Astrocyte (in vitro differentiated cells and primary cell): ENCODE measurements at places on chromosomes 5 and 9. TPM values are rescaled to one million over a fixed set of nuclear protein-coding genes. Genes with fewer than 3 reads are reported as not detected.

AK8 gene
- total RNA-seq = 0.27 and 0.84 TPM in 2 replicates

- no peak for DNase-seq
- H3K27ac ChIP-seq = no peak overlapping the region
- H3K27me3 ChIP-seq = no peaks in the 10 kb centered on the region
- H3K4me3 ChIP-seq = no peak overlapping the region
Measured at GRCh38 chr9:98007251-98007928, 24.2 kb downstream of the ANP32B start.

SV2C gene
- total RNA-seq = 0.05 TPM in 2 replicates

DNA sequence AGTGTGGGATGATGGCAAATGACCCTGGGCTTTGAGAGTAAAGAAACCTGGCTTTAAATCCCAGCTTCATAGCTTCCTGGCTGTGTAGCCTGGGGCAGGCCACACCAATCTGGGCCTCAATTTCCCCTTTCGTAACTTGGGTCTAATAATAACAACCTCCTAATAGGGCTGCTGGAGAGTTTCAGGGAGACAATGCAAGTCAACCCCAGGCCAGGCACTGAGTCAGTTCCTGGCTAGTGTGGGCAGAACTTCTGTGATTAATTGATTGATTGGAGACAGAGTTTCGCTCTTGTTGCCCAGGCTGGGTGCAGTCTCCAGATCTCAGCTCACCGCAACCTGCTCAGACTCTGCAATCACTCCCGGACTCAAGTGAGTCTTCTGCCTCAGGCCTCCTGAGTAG is 3.3 kb upstream of the SH2D3C start:
- H3K27ac ChIP-seq = no peak overlapping the region
- no peaks in the 10 kb centered on the region for H3K4me1 ChIP-seq
- H3K27me3 ChIP-seq = no peaks in the 10 kb centered on the region

GRCh38 chr5:149268928-149269557 is 2.6 kb upstream of the AFAP1L1 start:
- H3K4me1 ChIP-seq = peaks cover 4% of the 10 kb centered on the region
- peaks cover 12% of the 10 kb centered on the region for H3K27me3 ChIP-seq
- DNase-seq = peak; percentile 24
- H3K4me3 ChIP-seq = no peak overlapping the region

- peaks cover 18% of the 10 kb centered on the region for H3K4me1 ChIP-seq
- no peak overlapping the region for H3K27ac ChIP-seq
- no peaks in the 10 kb centered on the region for H3K36me3 ChIP-seq
- no peak for DNase-seq
- H3K4me3 ChIP-seq = no peak overlapping the region
Measured at GRCh38 chr5:142998316-142999020, 228.3 kb downstream of the ARHGAP26 start.

DNA sequence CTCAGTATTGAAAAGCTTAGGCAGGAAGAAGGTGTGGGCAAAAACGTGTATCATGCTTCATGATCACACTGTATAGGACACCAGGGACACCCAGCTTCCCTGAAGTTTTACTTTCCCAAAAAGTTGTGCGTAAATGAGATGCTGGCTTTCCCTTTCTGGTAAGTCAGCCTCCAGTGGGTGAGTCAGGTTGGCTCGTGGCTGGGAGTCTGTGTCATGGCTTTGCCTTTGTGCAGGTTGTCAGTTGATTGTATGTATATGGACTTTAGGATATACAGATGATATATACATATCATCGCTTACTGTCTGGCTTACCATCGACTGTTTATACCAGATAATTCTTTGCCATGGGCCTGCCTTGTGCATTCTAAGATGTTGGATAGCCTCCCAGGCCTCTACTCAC is 34.2 kb downstream of the ADRB2 start:
- no peaks in the 10 kb centered on the region for H3K4me1 ChIP-seq
- H3K36me3 ChIP-seq = no peaks in the 10 kb centered on the region
- no peaks in the 10 kb centered on the region for H3K27me3 ChIP-seq
- DNase-seq = no peak
- H3K27ac ChIP-seq = no peak overlapping the region

DNA sequence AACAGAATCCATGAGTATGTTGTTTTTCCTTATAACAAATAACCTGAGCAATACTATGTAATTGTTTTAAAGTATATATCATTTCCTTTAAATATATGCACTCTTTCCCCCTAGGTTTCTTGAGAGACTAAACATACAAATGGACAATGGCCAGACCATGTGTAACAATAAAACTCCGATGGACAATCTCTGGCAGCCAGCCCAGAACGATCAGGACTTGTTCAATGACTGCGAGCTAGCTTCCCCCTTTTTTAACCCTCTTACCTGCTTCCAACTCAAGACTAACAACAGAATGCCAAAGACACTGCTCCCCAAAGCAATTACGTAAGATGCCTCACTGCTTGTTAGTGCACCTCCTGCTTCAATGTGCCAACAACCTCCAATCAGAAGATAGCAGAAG is 94.9 kb downstream of the HTR4 start:
- H3K27ac ChIP-seq = no peak overlapping the region
- H3K4me3 ChIP-seq = no peak overlapping the region
- no peak for DNase-seq
- no peaks in the 10 kb centered on the region for H3K4me1 ChIP-seq
- no peaks in the 10 kb centered on the region for H3K27me3 ChIP-seq
- no peaks in the 10 kb centered on the region for H3K36me3 ChIP-seq

GRCh38 chr9:8962084-8962483 is 1162.5 kb upstream of the DMAC1 start:
- DNase-seq = no peak
- no peaks in the 10 kb centered on the region for H3K36me3 ChIP-seq
- no peak overlapping the region for H3K4me3 ChIP-seq
- no peaks in the 10 kb centered on the region for H3K4me1 ChIP-seq
- H3K27me3 ChIP-seq = no peaks in the 10 kb centered on the region

GFI1B gene
- not detected in 2 replicates for total RNA-seq

DNA sequence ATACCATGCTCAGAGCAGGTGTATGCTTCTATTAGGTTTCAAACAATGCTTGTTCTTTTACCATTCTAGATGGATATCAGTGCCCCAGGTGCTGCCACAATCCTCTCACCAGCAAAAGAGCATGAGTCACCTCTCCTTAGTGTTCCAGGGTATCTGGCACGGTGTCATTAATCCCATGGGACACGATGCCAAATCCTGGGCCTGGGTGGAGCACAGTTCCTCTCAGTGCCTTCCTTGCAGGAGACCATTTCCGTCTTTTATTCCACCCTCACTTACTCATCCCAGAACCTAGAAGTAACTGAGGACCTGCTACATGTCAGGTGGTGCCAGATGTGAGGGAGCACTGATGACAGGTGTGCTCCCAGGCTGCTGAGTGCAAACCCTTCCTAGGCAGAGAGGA is 1.3 kb upstream of the OR13J1 start:
- no peak for DNase-seq
- no peaks in the 10 kb centered on the region for H3K36me3 ChIP-seq
- no peak overlapping the region for H3K4me3 ChIP-seq
- H3K4me1 ChIP-seq = no peaks in the 10 kb centered on the region
- no peak overlapping the region for H3K27ac ChIP-seq
- peaks cover 7% of the 10 kb centered on the region for H3K27me3 ChIP-seq

DNA sequence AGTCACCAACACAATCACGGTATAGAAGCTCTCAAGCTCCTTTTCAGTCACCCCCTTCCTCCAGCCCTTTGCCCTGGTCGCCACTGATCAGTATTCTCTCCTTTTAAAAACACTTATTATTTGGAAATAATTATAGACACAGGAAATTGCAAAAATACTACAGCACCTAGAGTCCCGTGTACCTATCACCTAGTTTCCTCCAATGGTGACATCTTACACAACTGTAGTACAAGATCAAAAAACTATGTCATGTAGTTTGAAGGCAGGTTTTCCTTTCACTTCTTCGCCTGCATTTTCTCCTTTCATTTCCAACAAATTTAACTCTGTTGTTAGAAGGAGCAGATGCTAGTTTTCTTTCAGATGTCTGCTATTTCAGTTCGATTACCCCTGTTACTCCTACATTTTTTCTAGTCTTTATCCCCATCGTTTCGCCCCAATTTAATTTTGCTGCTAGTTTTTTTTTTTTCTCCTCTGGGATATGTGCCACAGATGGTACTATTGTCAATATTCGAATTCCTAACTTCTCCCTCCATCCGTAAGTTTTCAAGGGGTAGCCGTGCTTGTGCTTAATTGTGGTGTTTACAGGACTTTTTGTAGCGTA is 612 bp upstream of the ATG10 start:
- peak overlapping the region; percentile 76 for H3K4me3 ChIP-seq
- peak overlapping the region; percentile 98 for H3K27ac ChIP-seq
- no peaks in the 10 kb centered on the region for H3K36me3 ChIP-seq
- DNase-seq = peak; percentile 10
- H3K27me3 ChIP-seq = no peaks in the 10 kb centered on the region

ELOVL7 gene
- 0.72 and 1.0 TPM in 2 replicates for total RNA-seq

DNA sequence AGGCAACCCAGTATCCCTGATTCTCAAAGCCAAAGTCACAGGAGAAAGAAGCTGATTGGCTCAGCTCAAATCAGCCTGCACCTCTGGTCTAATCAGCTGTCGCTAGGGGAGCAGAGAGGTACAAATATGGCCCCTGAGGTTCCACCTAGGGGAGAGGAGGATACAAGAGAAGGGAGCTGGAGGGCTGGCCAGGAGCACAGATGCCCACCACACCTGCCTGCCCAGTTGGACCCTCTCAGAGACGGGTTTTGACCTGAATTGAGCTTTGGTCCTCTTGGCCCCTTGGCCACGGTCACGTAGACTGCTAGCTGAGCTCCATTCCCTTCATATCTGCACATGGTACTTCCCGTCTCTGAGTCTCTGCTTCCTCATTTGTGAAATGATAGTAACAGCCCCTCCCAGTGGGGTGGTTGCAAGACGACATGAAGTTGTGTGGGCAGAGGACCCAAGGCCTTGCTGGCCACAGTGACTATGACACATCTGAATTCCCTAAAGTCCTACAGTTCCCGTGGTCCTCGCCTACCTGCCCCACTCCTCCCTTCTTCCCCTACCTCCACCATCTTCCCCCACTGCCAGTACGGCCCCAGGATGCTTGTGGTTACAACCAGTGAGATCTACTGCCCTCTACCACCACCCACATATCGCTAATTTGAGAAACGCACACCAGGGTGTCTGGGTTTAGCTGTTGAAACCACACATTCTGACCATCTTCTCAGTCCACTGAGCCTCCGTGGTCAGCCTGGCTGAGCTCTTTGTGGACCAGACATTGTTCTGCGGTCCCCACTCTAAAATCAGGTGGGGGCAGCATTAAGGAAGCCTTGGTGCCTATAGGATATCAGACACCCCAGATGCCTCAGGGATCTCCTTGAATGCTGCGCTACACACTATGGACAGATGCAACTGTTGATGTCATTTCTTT is 60.3 kb upstream of the NEK6 start:
- H3K27me3 ChIP-seq = peaks cover 3% of the 10 kb centered on the region
- no peaks in the 10 kb centered on the region for H3K36me3 ChIP-seq
- H3K4me3 ChIP-seq = no peak overlapping the region
- H3K27ac ChIP-seq = no peak overlapping the region
- DNase-seq = no peak
- no peaks in the 10 kb centered on the region for H3K4me1 ChIP-seq

EIF4E1B gene
- not detected in 2 replicates for total RNA-seq

LRRC26 gene
- total RNA-seq = not detected in 2 replicates

DNA sequence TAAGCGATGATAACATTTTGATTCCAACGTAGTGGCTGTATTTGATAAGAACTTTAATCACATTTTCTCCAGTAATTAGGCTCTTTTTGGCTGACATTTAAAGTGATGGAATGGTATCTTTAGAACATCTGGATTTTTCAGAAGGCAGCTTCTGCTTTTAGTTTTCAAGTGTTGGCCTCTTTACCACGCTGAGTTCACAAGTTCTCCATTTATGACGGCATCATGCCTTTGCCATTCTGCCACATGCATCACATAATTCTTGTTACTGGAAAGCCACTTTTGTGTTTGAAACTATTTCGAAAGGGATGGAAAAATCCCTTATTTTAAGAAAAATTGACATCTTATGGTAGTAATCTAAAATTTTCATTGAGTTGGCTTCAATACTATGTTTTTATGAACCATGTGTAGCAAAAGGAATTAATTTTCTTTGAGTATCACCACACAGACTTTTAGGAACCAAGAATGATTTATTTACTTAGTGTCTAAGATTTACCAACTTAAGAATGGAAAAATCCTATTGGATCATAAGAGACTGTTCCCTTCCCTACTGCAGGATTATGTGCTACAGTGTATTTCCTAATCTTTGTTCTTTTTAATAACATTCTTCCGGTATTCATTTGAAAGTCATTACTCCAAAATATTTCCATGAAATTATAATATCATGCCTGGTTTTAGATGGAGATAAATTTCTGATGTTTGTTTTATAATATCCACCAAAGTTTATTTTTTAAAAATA is 344.2 kb downstream of the ADGRV1 start:
- H3K27ac ChIP-seq = no peak overlapping the region
- H3K27me3 ChIP-seq = no peaks in the 10 kb centered on the region
- DNase-seq = no peak
- no peaks in the 10 kb centered on the region for H3K36me3 ChIP-seq
- H3K4me1 ChIP-seq = no peaks in the 10 kb centered on the region
- no peak overlapping the region for H3K4me3 ChIP-seq

- H3K36me3 ChIP-seq = no peaks in the 10 kb centered on the region
- no peak overlapping the region for H3K4me3 ChIP-seq
- no peaks in the 10 kb centered on the region for H3K4me1 ChIP-seq
Measured at GRCh38 chr9:116942593-116943061, 255.5 kb downstream of the TRIM32 start.

GRCh38 chr9:78215706-78216105 is 20.2 kb upstream of the CEP78 start:
- H3K36me3 ChIP-seq = no peaks in the 10 kb centered on the region
- no peak overlapping the region for H3K27ac ChIP-seq
- H3K4me1 ChIP-seq = no peaks in the 10 kb centered on the region
- H3K27me3 ChIP-seq = no peaks in the 10 kb centered on the region
- H3K4me3 ChIP-seq = no peak overlapping the region
- DNase-seq = peak; percentile 71

DNA sequence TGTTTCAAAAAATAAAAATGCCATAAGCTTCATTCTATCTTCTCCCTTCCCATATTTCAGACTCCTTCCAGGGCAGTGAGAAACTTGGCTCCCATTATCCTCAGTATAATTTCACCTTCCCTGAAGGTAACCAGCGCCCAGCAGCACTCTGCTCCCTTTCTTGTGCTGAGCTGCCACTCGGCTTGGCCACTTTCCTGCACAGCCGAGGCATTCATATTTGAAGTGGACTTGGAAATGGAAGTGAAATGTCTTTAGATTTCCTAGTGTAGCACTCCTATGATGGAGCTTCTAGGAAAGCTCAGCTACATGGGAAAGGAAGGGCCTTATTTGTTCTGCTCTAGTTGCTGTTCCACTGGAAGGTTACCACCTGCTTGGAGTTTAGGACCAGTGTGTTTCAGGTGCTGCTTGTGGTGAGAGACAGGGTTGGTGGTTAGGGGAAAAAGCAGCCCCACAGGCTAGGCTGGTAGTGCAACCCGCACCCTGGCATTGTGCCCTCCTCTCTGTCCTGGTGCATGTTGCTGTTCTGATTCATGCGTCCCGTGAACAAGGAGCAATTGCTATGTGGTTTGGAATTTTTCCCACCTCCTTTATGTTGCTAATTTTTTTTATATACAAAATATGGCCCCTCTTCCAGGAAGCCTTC is 53.8 kb downstream of the RAD23B start:
- no peak overlapping the region for H3K4me3 ChIP-seq
- H3K27me3 ChIP-seq = no peaks in the 10 kb centered on the region
- peaks cover 38% of the 10 kb centered on the region for H3K36me3 ChIP-seq
- H3K4me1 ChIP-seq = peaks cover 4% of the 10 kb centered on the region
- DNase-seq = peak; percentile 68
